Activated T-cell treated with anti-CD3 and anti-CD28 coated beads, Interleukin-2, amount 50 U/mL, for 4 hours (primary cell): ENCODE measurements at places on chromosomes 11 and 22.
A peak's percentile ranks its signal among the peaks of the same experiment; 100 is the strongest.

DNA sequence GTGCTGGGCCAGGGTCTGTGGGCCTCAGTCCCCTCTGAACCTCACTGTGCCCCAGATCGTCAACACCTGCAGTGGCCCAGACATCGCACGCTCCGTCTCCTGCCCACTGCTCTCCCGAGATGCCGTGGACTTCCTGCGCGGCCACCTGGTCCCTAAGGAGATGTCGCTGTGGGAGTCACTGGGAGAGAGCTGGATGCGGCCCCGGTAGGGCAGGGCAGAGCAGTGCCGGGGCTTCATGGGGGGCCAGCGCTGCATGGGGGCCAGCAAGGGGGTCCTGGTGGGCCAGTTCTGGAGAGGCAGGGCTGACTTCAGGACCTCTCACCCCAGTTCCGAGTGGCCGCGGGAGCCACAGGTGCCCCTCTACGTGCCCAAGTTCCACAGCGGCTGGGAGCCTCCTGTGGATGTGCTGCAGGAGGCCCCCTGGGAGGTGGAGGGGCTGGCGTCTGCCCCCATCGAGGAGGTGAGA, 16.3 kb downstream of the EPS8L2 start:
- DNase-seq, result no peak

DNA sequence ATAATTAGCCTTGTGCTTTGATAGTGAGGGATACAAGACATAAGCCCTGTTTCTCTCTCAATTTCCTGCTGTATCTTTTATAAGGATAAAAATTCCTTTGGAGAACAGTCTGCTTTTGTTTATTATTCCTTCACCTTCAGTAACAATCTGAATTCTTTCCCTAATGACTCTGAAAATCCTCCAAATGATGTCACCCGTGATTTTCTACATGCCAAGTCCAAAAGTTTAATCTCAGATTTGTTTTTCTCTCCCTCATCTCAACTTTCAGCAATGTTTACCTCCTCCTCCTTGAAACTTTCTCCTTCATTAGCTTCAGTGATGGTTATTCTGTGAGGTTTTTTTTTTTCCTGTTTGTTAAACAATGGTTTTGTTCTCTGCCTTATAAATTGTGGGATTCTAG, 2.2 kb downstream of the OR51E2 start:
- no peak for DNase-seq

DNA sequence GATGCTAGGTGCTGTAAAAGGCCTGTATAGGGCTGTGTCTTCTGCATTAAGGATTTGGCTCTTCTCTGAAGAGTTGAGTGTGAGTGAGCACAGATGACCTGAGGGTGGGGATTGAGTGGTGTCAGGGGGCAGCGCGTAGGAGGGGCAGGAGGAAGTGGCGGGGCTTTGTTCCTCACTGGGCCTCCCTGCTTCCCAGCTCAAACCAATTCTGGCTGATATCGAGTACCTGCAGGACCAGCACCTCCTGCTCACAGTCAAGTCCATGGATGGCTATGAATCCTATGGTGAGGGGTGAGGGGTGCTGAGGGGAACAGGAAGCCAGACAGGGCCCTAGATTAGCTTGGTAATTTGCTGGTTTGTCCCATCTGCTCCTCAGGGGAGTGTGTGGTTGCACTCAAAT, 9.1 kb downstream of the PHOX2A start:
- no peak for DNase-seq

DNA sequence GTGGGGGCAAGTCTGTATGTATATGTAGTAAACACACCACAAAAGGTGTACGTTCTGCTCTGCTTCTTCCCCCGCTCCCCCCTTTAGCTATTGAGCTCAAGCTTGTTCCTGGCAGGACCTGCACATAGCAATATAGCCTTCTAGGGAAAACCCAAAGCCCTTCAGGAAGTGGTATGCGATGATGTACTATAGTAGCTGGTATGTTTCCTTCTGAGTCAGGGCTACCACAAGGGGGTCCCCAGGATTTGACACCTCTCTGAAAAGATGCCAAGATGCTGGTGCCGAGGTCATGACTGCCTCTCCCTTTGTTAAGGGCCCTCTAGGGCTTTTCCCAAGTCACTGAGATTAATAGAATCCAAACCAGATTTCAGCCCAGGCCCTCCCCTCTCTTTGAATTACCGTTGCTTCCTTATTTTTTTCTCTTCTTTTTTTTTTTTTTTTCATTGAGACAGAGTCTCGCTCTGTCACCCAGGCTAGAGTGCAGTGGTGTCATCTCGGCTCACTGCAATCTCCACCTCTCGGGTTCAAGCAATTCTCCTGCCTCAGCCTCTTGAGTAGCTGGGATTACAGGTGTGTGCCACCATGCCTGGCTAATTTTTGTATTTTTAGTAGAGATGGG, 268.4 kb downstream of the ETS1 start:
- DNase-seq, result peak; percentile 66

DNA sequence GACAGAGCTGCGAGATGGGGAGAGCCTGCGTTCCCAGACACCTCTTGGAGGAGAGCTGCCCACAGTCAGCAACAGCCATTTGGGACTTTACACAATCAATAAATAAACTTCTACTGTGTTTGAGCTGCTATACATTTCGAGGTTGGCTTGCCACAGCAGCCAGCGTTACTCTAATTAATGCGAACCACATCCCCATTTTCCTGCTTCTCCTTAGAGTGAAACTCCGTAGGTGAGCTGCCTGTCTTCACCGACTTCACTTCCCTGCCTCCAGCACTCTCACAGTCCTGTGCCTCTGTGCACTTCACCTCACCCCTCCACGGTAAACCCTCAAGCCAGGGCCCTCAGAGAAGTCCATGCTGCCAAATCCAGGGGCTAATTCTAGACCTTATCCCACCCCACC, 5.9 kb upstream of the SLC22A12 start:
- DNase-seq, result no peak

DNA sequence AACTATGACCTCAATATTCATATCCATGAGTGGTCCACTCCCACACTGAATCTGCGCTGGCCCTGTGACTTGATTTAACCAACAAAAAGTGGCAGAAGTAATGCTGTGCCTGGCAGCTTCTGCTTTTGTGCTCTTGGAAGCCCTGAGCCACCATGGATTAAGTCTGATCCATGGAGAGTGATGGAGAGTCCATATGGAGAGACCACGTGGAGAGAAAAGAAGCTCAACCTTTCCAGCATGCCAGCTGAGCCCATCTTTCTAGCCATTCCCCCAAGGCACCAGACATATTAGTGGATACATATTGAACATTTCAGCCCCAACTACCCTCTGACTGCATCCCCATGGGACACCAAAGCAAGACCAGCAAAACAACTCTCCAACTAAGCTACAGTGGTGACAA, 16.0 kb downstream of the LRRC55 start:
- DNase-seq, result no peak

DNA sequence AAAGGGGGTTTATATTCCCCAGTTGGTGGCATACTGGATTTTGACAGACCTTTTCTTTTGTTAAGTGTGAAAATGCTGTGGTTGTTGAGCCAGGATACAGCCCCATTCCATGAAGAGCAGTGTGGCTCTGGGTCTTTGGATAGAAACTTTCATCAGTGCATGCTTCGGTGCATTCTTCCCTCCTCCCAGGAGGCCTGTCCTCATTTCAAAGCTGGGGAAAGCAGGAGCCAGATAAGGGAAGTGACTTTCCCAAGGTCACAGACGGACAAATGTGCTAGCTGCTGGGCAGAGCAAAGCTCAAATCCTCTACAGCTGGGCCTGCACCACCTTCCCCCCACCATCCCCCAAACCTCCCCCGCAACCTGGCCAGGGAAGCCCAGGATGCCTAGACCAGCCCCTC, 184.5 kb upstream of the NTM start:
- DNase-seq, result no peak

DNA sequence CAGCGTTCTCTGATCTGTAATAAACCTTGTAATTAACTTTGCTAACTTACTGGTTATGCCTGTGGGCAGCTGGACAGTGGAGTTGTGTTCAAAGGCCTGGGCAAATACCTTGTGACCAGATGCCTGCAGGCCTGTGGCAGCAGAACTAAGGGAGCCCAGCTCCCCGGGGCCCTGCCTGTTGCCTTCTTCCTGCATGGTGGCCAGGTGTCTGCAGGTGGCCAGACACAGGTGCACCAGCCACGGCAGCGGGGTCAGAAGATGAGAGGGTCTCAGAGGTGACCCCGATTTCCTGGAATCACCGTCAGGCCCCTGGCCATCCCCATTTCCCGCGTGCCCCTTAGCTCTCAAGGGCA, 127.2 kb downstream of the OSBP2 start:
- no peak for DNase-seq

DNA sequence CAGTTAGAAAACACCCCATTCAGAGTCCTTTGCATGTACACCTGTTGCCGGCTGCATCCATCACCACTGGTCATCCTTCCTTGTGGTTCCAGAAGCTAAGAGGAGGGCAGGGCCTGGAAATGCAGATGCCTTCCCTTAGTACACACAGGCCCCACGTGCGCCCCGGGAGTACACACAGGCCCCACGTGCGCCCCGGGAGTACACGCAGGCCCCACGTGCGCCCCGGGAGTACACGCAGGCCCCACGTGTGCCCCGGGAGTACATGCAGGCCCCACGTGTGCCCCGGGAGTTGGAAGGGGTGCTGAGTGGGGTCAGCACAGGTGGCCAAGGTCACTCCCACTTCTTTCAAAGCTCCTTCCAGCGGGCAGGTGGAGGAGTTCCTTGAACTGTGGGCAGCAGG, 1141.9 kb downstream of the BRD1 start:
- DNase-seq, result no peak

GRCh38 chr11:112113539-112114457, 27.1 kb downstream of the SDHD start:
- DNase-seq, result no peak

DNA sequence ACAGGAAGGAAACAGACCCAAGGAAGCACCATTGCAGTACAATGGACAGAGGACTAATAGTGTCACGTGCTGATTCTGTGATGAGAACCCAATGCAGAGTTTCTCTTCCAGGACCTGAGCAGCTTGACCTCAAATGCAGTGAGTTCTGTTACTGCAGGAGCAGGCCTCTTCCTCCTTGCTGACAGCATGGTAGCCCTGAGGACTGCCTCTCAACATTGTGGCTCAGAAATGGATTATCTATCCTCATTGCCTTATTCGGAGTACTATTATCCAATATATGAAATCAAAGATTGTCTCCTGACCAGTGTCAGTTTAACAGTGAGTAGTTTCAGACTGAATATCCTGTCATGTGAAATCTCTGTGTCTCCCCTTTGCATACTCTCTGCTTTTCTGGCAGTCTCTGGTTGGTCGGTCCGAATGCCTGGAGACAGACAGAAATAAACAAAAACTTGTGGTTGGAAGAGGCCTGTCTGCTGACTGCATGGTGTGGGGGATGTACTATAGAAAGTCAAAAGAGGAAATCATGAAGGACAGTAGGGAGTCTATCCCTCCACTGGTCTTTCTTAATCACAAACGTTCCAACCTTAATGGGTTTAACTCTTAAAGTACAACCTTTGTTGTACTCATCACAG, 6.9 kb upstream of the MS4A14 start:
- DNase-seq, result no peak

GRCh38 chr11:61442616-61443015, 12.7 kb downstream of the SDHAF2 start:
- DNase-seq, result no peak

DNA sequence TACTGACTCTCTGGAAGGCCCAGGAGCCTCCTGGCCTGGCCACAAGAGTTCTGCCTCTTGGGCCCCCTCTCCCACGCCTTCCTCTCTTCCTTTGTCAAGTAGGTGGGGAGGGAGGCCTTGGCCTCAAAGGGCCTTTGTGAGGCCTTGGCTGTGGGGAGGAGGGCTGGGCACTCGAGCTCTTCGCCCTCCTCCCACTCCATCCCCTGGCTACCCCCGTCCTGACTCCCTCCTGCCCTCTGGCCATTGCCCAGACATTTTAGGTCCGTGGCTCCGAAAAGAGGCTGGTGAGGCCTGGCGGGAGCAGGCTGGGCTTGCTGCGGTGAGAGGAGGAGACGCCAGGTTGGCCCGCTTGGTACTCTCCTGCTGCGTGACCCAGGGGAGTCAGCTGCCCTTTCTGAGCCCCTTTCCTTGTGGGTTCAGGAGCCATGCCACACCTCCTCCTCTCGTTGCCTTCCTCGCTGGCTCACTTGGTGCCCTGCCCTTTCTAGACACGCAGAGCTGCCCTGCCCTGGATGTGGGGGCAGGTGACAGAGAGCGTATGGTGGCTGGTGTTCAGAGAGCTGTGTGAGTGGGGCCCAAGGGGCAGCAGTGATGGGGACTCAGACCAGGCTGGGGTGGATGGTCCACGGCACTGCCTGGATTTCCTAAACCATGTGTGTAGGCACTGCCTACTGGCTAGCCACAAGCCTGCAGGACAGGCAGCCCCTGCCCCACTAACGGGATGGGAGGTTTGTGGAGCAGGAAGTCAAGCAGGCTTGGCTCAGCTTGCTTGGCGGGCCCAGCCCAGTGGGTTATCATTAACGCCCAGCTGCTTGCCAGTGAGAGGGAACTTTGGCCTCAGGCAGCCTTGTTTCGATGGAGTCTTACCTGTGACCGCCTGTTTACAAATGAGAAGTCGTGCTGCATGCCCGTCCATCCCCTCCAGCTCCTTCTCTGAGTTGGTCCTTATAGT, 15.8 kb upstream of the OMP start:
- no peak for DNase-seq

GRCh38 chr22:48938741-48939140, 888.9 kb downstream of the BRD1 start:
- DNase-seq, result no peak

DNA sequence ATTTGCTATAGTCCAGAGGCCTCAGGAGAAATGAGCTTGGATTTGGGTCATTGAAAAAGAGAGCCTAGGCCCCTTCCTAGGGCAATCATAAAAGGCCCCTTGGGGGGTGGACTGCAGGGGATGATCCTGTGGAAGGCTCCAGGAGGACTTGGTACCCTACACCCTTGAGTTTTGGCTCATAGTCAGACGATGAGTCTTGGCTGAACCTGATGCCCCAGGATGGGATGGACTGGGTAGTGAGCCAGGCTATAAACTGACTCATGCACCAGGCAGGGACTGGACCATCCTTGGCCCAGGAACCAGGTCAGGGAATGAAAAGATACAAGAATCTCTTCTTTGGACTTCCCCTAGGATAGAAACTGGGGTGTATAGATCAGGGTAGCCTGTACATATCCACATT, 54.2 kb downstream of the NAV2 start:
- DNase-seq, result no peak

- peak; percentile 32 for DNase-seq
Observed at GRCh38 chr11:14644226-14645014, 816 bp downstream of the PDE3B start.

DNA sequence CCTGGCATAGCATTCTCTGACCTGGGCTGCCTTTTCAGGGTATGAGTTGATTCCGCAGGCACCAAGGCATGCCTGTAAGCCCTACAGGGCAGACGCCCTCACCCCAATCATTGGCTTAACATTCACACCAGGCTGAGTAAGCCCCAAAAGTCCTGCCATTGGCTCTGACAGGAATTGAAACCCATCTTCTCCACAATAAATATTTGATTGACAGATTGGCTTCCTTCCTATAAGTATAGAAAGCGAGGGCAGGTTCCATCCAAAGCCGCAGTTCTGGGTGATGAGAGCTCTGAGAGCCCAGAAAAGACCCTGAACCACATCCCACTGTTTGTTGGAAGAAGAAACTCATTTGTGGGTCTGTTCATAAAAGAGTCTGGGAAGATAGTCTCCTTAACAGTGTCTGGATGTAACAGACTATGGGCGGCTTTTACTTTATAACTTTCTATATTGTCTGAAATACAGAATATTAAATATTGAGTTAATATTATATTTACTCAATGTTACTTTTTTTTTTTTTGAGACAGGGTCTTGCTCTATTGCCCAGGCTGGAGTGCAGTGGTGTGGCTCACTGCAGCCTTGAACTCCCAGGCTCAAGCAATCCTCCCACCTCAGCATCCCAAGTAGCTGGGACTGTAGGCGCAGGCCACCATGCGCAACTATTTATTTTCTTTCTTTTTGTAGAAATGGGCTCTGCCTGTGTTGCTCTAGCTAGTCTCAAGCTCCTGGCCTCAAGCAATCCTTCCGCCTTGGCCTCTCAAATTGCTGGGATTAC, 46.8 kb downstream of the FAM83F start:
- no peak for DNase-seq

- no peak for DNase-seq
Observed at GRCh38 chr11:126328001-126328390, 24.1 kb downstream of the DCPS start.
